ENCODE measurements at places on chromosomes 13 and 19. TPM values are rescaled to one million over a fixed set of nuclear protein-coding genes. Genes with fewer than 3 reads are reported as not detected.

TARM1 gene
- total RNA-seq: not detected

RYR1 gene
- not detected for total RNA-seq

LGI4 gene
- not detected for total RNA-seq

ASF1B gene
- 11.6 TPM for total RNA-seq

ZNF256 gene
- total RNA-seq: 3.2 TPM

Measured in lung microvascular endothelial cell (primary cell).